ENCODE measurements at places on chromosomes 2 and 18. TPM values are rescaled to one million over a fixed set of nuclear protein-coding genes. Genes with fewer than 3 reads are reported as not detected.

The TUBB8B gene
- not detected for total RNA-seq

The TUBA3E gene
- not detected for total RNA-seq

The AMER3 gene
- total RNA-seq = under 0.01 TPM

The KCNG2 gene
- 1.9 TPM for total RNA-seq

The HMSD gene
- not detected for total RNA-seq

The CROCC2 gene
- total RNA-seq = 0.26 TPM

The NDC80 gene
- total RNA-seq = 3.3 TPM

The OR6B2 gene
- total RNA-seq = not detected

The STEAP3 gene
- 15.4 TPM for total RNA-seq

The GDF7 gene
- under 0.01 TPM for total RNA-seq

The NDUFS1 gene
- total RNA-seq = 123 TPM

The NPAS2 gene
- 2.7 TPM for total RNA-seq

The NEMP2 gene
- 4.4 TPM for total RNA-seq

The DSG1 gene
- total RNA-seq = not detected

The TGFA gene
- not detected for total RNA-seq

The FBLN7 gene
- 0.47 TPM for total RNA-seq

The NT5DC4 gene
- total RNA-seq = not detected

The ADD2 gene
- total RNA-seq = not detected

The CYP27A1 gene
- total RNA-seq = 36.0 TPM

The TPO gene
- not detected for total RNA-seq

The RAD51AP2 gene
- not detected for total RNA-seq

The DTNA gene
- total RNA-seq = 19.1 TPM

The SOX11 gene
- total RNA-seq = not detected

The WDFY1 gene
- 86.4 TPM for total RNA-seq

The MC4R gene
- total RNA-seq = not detected

The INHBB gene
- not detected for total RNA-seq

The MRO gene
- 0.09 TPM for total RNA-seq

The POTEC gene
- not detected for total RNA-seq

The RBKS gene
- total RNA-seq = 3.9 TPM

The LIMS2 gene
- total RNA-seq = 0.77 TPM

The RGPD4 gene
- total RNA-seq = not detected

The VSNL1 gene
- total RNA-seq = 0.47 TPM

The LAMA1 gene
- 1.5 TPM for total RNA-seq

The CCDC68 gene
- under 0.01 TPM for total RNA-seq

The OSGEPL1 gene
- 3.9 TPM for total RNA-seq

The GREB1L gene
- not detected for total RNA-seq

The ECEL1 gene
- not detected for total RNA-seq

The FN1 gene
- total RNA-seq = 2,780 TPM

The CENPA gene
- total RNA-seq = 1.6 TPM

The ASXL3 gene
- 0.69 TPM for total RNA-seq

The ACTG2 gene
- 0.95 TPM for total RNA-seq

The AFF3 gene
- total RNA-seq = 0.34 TPM

The CLEC4F gene
- not detected for total RNA-seq

The LPIN1 gene
- 108 TPM for total RNA-seq

The RUFY4 gene
- total RNA-seq = not detected

The TGIF1 gene
- 80.4 TPM for total RNA-seq

The CIB4 gene
- total RNA-seq = not detected

The GAREM2 gene
- total RNA-seq = 0.47 TPM

The TFCP2L1 gene
- total RNA-seq = not detected

The CHRNG gene
- not detected for total RNA-seq

The MROH2A gene
- total RNA-seq = not detected

The SCN9A gene
- 12.1 TPM for total RNA-seq

The DES gene
- total RNA-seq = 2.4 TPM

The TMEM17 gene
- 1.9 TPM for total RNA-seq

The LRATD1 gene
- total RNA-seq = not detected

The ACKR3 gene
- total RNA-seq = 3.2 TPM

The PDE11A gene
- total RNA-seq = 0.09 TPM

The MAP2 gene
- total RNA-seq = 0.60 TPM

The ZNF519 gene
- total RNA-seq = 1.5 TPM
